ENCODE measurements at places on chromosomes 5 and 9.

DNA sequence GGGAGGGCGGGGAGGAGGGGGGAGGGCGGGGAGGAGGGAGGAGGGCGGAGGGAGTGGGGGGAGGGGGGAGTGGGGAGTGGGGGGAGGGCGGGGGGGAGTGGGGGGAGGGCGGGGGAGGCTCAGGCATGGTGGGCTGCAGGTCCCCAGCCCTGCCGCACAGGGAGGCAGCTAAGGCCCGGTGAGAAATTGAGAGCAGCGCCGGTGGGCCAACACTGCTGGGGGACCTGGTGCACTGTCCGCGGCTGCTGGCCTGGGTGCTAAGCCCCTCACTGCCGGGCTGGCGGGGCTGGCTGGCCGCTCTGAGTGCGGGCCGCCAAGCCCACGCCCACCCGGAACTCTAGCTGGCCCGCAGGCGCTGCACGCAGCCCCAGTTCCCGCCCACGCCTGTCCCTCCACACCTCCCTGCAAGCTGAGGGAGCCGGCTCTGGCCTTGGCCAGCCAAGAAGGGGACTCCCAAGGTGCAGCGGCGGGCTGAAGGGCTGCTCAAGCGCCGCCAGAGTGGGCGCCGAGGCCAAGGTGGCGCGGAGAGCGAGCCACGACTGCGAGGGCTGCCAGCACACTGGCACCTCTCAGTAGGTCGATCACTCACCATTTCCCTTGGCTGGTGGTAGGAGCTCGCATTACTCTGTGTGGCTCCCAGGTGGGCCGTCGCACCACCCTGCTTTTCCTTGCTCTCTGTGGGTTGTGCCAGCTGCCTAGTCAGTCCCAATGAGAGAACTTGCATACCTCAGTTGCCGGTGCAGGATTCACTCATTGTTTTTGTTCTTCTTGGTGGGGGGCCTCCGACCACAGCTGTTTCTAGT, 160.2 kb downstream of the CNTLN start:
- H3K36me3 ChIP-seq, result no peaks in the 10 kb centered on the region
- H3K4me1 ChIP-seq, result no peaks in the 10 kb centered on the region
- H3K27me3 ChIP-seq, result no peaks in the 10 kb centered on the region
- DNase-seq, result no peak
- H3K27ac ChIP-seq, result no peak overlapping the region

DNA sequence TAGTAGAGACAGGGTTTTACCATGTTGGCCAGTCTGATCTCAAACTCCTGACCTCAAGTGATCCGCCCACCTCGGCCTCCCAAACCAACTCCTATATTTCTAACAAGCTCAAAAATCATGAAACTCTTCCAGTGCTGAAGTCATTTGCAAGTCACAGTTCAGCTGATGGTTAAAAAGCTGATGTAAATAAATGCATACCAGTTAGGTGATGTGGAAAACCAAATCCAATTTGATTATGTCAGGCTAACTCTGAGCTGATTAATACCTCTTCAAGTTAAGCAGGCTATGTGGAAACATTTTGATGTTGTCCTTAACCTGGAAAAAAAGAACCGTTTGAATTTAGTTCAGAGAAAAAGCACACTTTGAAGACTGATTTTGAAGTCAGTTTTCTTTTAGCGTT, 51.0 kb downstream of the TMEM252 start:
- H3K4me3 ChIP-seq, result no peak overlapping the region
- no peak for DNase-seq
- no peak overlapping the region for H3K27ac ChIP-seq
- no peaks in the 10 kb centered on the region for H3K4me1 ChIP-seq
- H3K27me3 ChIP-seq, result no peaks in the 10 kb centered on the region

GRCh38 chr5:165397516-165397915, 1892.1 kb downstream of the MAT2B start:
- H3K27me3 ChIP-seq, result no peaks in the 10 kb centered on the region
- H3K27ac ChIP-seq, result no peak overlapping the region
- no peaks in the 10 kb centered on the region for H3K36me3 ChIP-seq
- DNase-seq, result no peak

DNA sequence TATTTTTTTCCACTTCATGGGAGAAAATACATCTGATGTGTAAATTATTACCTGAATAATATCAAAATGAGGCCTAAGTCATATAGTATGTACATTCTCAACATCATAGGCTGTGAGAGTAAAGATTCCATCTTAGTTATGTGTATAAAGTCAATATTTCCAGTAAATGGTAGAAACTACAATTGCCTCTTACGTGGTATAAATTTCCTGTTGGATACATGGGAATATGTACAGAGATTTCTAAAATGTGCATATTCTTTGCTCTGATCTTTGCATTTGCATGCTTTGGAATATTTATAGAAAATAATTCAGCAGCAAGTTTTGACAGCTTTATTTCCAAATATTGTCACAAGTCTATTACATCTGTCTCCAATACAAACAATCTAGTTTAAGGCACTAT, 78.8 kb downstream of the GABRB2 start:
- no peaks in the 10 kb centered on the region for H3K27me3 ChIP-seq
- no peaks in the 10 kb centered on the region for H3K4me1 ChIP-seq
- no peak overlapping the region for H3K4me3 ChIP-seq
- DNase-seq, result no peak
- no peaks in the 10 kb centered on the region for H3K36me3 ChIP-seq

DNA sequence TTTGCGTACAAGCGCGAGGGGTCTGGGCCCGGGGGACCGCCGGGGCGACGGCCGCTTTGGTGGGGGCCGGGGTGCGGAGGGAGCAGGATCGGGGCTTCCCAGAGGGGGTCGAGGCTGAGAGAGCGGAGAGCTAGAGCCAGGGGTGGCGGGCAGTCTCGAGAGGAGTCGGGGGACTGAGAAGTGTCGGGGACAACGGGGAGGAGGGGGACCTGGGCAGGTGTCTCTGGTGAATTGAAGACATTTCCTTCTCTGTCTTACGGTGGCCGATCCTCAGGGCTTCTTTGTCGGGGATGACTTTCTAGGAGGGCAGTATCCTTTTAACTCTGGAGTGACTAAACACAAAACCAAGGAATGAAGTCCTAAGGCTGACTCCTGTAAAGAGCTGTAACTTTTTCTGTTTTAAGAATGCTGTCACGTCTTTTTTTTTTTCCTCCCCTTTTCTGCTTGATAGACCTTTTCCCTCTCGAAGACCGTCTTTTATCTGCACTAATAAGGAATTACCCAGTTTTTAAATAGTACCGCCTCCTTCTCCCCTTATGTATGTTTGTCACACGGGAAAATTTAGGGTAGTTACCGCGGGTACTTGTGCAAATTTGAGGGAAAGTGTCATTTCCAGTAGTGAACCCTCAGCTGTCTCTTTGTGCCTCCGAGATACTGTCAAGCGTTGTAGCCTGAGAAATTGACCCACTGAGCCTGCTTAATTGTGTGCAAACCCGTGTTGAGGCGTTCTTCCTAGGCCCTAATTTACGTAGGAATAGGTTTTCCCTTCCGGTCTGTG, 822 bp downstream of the DENND4C start:
- H3K4me1 ChIP-seq, result peaks cover 9% of the 10 kb centered on the region
- DNase-seq, result no peak
- H3K36me3 ChIP-seq, result no peaks in the 10 kb centered on the region
- H3K27me3 ChIP-seq, result no peaks in the 10 kb centered on the region

DNA sequence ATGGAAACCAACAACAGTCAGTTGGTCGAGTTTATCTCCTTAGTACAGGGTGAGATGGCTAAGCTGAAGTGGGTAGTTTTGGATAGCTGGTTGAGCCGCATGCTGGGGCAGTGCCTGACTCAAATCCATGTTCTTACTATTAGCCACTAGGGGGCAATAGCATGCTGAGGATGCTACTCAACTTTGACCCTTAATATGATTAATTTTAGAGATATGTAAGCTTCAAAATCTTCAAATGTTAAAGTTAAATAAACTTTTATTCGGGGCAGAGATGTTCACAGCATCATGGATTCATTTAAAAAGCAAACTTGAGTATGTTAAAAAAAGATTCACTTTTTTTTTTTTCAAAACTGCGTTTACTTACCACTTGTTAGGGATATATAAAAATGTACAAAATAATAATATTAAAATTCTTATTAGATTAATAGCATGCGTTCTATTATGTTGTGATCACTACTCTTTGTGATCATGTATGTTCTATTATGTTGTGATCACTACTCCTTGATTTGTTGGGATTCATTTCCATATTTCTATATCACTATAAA, 57.0 kb downstream of the C9orf153 start:
- no peak overlapping the region for H3K4me3 ChIP-seq
- H3K4me1 ChIP-seq, result peaks cover 8% of the 10 kb centered on the region
- no peak for DNase-seq
- no peaks in the 10 kb centered on the region for H3K36me3 ChIP-seq

GRCh38 chr5:170757182-170757601, 26.3 kb upstream of the GABRP start:
- DNase-seq, result no peak
- no peaks in the 10 kb centered on the region for H3K27me3 ChIP-seq
- no peaks in the 10 kb centered on the region for H3K36me3 ChIP-seq
- H3K4me1 ChIP-seq, result no peaks in the 10 kb centered on the region
- no peak overlapping the region for H3K4me3 ChIP-seq

- no peaks in the 10 kb centered on the region for H3K36me3 ChIP-seq
- H3K4me1 ChIP-seq, result no peaks in the 10 kb centered on the region
- H3K27me3 ChIP-seq, result peaks cover 14% of the 10 kb centered on the region
These were observed 222.2 kb downstream of the NDUFS4 start for GRCh38 chr5:53782620-53783019.

Measured in T-cell (primary cell).